ENCODE measurements at places on chromosomes 6 and 20. TPM values are rescaled to one million over a fixed set of nuclear protein-coding genes. Genes with fewer than 3 reads are reported as not detected.

TCP11 gene
- 0.37 TPM for total RNA-seq

LRRC1 gene
- 1.5 TPM for total RNA-seq

DCDC2 gene
- total RNA-seq, result under 0.01 TPM

LATS1 gene
- 21.7 TPM for total RNA-seq

PRSS16 gene
- total RNA-seq, result not detected

GPR6 gene
- not detected for total RNA-seq

HRH3 gene
- total RNA-seq, result not detected

BPIFA1 gene
- total RNA-seq, result not detected

SLC35B3 gene
- 15.4 TPM for total RNA-seq

CLPSL2 gene
- total RNA-seq, result not detected

OPRM1 gene
- total RNA-seq, result not detected

MYB gene
- under 0.01 TPM for total RNA-seq

HLA-DQA2 gene
- not detected for total RNA-seq

SAYSD1 gene
- 10.9 TPM for total RNA-seq

PNLDC1 gene
- total RNA-seq, result 0.73 TPM

GPLD1 gene
- total RNA-seq, result 0.73 TPM

RAET1L gene
- total RNA-seq, result not detected

SLC17A3 gene
- total RNA-seq, result not detected

APCDD1L gene
- 3.9 TPM for total RNA-seq

SH3BGRL2 gene
- 1.6 TPM for total RNA-seq

PCK1 gene
- total RNA-seq, result not detected

OR12D3 gene
- total RNA-seq, result not detected

TRAPPC3L gene
- not detected for total RNA-seq

CRIP3 gene
- not detected for total RNA-seq

Measured in subcutaneous preadipocyte (primary cell).